ENCODE measurements at places on chromosomes 4 and X.

GRCh38 chr4:147303174-147303872, 177.6 kb upstream of the EDNRA start:
- DNase-seq = no peak

GRCh38 chrX:20285511-20285910, 18.8 kb upstream of the RPS6KA3 start:
- DNase-seq = no peak

GRCh38 chrX:119411959-119412358, 12.8 kb downstream of the SLC25A43 start:
- no peak for DNase-seq

DNA sequence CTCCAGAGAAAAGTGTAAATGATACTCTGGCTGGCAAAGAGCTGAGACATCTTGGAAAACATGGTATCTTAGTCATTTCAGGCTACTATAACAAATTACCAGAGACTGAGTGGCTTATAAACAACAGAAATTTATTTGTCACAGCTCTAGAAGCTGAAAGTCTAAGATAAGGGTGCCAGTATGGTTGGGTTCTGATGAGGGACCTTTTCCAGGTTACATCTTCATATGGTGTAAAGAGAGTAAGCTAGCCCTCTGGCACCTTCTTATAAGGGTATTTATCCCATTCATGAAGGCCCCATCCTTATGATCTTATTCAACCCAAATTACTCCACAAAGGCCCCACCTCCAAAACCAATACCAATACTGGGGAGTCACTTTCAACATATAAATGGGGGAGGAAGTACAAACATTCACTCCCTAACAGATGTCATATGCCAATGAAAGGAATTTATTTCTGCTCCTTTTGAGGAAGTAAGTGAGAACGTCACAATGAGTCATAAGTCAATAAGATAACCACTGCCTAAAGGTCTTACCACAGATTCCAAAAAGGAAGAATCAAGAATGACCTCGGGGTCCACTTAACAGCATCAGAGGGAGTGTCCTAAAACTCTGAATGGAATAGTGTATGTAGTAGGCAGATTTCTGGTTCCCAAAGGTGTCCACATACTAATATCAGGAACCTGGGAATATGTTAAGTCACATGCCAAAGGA, 246.6 kb downstream of the OPHN1 start:
- no peak for DNase-seq

GRCh38 chr4:147581606-147582350, 35.4 kb upstream of the TMEM184C start:
- no peak for DNase-seq

GRCh38 chrX:15507005-15507404, 6.4 kb downstream of the BMX start:
- no peak for DNase-seq

- DNase-seq = no peak
These were observed 1444.0 kb upstream of the PCDH7 start for GRCh38 chr4:29276150-29276549.

GRCh38 chr4:134762053-134762452, 560.5 kb upstream of the PABPC4L start:
- no peak for DNase-seq

DNA sequence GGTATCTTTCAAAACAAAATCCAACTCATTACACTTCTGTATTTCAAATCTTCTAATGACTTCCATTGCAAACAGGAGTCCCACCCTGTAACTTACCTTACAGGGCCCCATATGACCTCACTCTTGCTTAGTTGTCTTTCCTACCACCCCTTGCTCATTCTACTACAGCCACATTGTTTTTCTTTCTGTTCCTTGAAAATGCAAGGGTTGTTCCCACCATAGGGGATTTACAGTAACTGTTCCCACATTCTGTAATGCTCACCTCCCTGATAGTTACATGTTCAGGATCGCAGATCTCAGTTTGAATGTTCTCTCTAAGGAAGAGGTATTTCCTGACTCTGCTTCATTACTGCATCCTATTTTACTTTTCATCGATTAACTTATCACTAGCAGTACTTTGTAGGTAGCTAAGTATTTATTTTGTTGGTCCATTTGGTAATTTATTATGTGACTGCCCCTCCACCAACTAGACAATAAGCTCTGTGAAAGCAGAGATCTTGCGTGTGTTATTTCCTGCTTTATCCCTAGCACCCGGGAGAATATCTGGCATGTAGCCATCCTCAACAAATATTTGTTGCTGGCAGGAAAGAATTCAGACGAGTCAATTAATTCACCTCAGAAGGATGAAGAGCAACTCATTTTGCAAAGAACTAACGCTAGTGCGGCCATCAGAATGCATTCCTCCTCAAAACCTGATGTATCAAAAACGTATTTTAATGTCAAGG, 21.4 kb downstream of the MAOB start:
- DNase-seq = no peak

- no peak for DNase-seq
These were observed 72.6 kb upstream of the SLC4A4 start for GRCh38 chr4:71266090-71266794.

- DNase-seq = no peak
These were observed 620.0 kb downstream of the RAPGEF2 start for GRCh38 chr4:159722918-159723317.

GRCh38 chrX:110012818-110013485, 10.0 kb downstream of the TMEM164 start:
- DNase-seq = no peak

DNA sequence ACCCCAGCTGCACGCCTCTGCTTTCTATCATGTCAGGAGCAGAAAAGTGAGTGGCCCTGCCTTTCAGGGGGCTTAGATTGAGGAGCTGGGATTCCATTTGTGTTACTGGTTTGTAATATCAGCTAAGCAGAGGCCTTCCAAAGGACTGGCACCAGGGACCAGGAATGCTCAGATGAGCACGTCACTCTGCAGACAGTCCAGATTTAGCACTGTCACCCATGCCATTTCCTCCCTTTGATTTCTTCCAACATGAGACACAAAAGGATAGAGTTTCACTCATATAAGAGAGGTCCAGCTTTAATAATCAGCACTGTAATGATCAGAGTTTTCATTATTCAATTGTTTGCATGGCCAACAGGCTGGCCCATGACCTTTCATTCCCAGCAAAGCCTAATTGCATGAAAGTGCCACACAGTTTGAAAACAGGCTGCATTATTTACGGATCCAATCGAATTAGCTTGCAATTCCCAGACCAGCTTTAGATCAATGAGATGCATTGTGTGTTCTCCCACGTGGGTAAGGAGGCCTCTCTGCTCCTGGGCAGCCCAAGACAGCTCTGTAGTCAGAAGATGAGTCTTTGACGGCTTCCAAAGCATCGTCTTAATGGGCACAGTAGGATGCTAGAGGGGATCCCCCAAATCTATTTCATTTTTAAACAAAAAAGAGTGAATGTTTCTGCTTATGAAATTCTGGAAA, 9.8 kb upstream of the SLC2A9 start:
- DNase-seq = no peak

GRCh38 chrX:9464435-9465371, at the start of gene TBL1X:
TSS of gene TBL1X (plus strand) at chrX:9465058. CDS start at chrX:9653587, 188,529 bp downstream.
- DNase-seq = no peak

DNA sequence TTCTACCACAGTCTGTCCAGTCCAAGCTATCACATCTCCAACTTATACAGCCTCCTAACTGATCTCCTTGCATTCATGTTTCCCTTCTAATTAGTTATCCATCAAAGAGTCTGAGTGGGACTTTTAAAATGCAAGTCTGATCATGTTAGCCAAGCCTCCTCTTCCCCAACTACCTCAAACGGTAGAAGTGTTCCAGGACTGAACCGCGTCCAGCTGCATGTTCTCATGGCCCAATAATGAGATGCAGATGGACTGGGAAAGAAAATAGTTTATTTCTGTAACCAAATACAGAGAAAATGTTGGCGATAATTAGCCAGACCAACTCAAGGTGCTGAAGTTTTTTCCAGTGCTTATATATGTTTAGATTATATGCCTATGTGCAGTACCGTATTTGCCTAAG, 46.6 kb upstream of the PPP1R2C start:
- DNase-seq = no peak

DNA sequence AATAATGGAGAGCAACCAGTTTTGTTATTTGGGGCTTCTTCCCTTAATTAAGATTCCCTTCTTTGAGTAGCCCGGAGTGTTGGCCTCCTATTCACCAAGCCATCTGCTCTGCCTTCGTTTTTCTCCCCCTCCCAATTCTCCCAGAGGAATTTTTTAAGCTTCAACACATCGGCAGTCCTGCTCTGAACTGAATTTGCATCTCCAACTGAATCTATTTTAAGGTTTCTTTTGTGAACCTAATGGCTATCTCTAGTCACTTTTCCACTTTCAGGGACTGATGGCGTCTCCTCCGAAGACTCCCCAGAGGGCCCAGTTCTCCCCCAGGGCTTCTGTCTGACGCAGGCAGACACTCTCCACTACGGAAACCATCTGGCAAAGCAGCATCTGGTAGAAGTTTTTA, 280.2 kb downstream of the ADGRA3 start:
- DNase-seq = no peak
